ENCODE measurements at places on chromosomes 11 and 22. TPM values are rescaled to one million over a fixed set of nuclear protein-coding genes. Genes with fewer than 3 reads are reported as not detected.

GRCh38 chr11:35750315-35750714 is 87.7 kb downstream of the TRIM44 start:
- no peaks in the 10 kb centered on the region for H3K27me3 ChIP-seq
- H3K27ac ChIP-seq = no peak overlapping the region
- DNase-seq = no peak
- H3K4me3 ChIP-seq = no peak overlapping the region
- no peaks in the 10 kb centered on the region for H3K4me1 ChIP-seq
- no peaks in the 10 kb centered on the region for H3K36me3 ChIP-seq

- peaks cover 6% of the 10 kb centered on the region for H3K27me3 ChIP-seq
- H3K4me1 ChIP-seq = peaks cover 8% of the 10 kb centered on the region
- no peaks in the 10 kb centered on the region for H3K36me3 ChIP-seq
- H3K4me3 ChIP-seq = no peak overlapping the region
These were observed 13.5 kb downstream of the MS4A6A start for GRCh38 chr11:60169264-60169915.

DNA sequence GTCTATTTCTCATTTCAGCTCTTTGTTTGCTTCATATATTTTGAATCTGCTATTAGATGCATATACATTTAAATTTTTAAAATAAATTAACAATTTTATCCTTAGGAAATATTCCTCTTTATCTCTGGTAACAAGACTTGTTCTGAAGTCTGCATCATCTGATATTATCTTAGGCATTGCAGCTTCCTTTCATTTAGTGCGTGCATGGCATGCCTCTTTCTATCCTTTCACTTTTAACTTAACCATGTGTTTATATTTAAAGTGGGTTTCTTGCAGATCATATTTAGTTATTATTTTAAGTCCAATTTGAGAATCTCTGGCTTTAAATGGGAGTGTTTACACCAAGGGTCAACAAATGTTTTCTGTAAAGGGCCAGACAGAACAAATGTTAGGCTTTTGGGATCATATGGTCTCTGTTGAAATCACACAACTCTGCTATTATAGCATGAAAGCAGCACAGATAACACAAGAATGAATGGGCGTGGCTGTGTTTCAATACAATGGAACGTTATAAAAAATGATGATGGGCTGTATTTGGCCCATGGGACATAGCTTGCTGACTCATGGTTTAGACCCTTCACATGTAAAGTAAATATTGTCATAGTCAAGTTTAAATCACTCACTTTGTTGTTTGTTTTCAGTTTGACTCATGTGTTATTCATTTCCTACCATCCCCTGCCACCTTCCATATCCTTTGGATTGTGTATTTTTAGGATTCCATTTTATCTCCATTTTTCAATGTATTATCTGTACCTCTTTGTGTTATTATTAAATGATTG is 83.9 kb upstream of the SNX19 start:
- no peaks in the 10 kb centered on the region for H3K27me3 ChIP-seq
- H3K4me3 ChIP-seq = no peak overlapping the region
- DNase-seq = no peak

DNA sequence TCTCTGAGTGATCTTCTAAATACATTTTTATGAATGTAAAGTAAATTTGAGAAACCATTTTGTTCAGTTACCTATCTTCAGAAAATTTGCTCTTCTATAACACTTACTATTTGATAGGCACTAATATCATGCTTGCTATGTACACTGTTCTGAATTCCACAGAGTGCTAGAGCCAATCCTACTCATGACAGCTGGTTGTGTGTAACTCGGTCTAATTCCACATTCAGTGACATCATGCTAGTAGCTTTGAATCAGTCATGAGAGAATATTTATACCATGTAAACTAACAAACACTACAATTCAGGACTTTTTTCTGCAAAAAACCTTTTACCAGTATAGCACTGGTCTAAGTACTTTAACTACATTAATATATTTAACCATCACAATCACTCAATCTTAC is 902.9 kb downstream of the DLG2 start:
- H3K27me3 ChIP-seq = peaks cover 3% of the 10 kb centered on the region
- DNase-seq = no peak
- H3K27ac ChIP-seq = no peak overlapping the region
- no peaks in the 10 kb centered on the region for H3K4me1 ChIP-seq

DNA sequence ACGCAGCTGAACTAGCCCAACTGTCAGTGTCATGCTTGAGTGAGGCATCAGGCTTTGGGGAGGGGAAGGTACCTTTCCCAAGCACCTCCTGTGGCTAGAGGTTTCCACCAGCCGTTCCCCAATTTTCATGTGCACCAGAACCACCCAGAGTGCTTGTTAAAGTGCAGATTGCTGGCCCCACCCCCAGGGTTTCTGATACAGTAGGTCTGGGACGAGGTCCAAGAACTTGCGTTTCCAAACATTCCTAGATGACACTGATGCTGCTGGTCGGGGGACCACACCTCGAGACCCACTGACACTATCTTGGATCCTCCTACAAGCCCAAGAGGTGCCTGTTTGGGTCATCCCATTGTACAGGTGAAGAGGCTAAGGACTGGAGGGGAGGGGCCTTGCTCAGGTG is 59.8 kb downstream of the PDE2A start:
- no peak for DNase-seq
- H3K27ac ChIP-seq = peak overlapping the region; percentile 10
- H3K36me3 ChIP-seq = no peaks in the 10 kb centered on the region
- peaks cover 50% of the 10 kb centered on the region for H3K27me3 ChIP-seq

DNA sequence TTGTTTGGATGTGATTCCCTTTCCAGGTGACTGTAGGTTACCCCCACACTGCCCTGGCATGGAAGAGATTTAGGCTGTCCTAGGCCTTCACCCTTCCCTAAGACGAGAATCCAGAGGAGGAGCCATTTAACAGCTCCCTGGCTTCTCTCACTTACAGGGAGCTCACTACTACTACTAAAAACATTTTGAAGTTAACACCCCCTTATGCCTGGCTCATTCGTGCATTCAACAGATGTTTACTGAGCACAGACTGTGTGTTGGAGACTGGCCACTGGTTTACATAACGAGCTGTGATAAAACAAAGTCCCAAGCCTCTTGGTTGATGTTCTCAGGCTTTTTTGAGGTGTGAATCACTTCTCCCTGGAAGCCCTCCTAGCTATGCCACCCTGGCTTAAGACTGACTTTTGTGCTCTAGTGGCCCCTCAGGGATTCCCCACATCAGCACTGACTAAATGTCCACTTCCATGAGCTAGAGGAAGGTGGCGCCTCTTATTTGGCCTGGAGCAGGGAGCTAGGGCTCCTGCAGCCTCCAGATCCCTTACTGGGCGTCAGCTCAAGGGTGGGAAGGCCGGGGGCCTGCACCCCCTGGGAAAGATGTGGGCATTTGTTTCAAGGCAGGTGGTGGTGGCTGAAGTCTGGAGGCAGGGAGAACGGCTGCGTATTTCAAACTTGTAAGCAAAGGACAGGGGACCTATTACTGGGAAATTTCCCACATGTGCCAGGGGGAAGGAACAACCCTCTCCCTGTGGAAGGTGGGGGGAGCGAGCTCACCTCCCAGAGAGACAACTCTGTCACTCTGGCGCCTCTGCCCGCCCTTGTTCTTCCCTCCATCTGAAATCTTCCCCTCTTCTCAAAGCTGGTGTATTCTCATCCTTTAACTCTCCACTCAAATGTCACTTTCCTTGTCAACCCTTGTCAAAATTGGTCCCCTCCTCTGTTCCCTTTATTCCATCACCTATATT is 19.4 kb upstream of the MALAT1 start:
- no peak overlapping the region for H3K27ac ChIP-seq
- peaks cover 10% of the 10 kb centered on the region for H3K36me3 ChIP-seq
- no peak for DNase-seq
- H3K27me3 ChIP-seq = peaks cover 6% of the 10 kb centered on the region

GRCh38 chr11:13681446-13681845 is 13.0 kb downstream of the FAR1 start:
- H3K4me1 ChIP-seq = peaks cover 13% of the 10 kb centered on the region
- H3K27ac ChIP-seq = no peak overlapping the region
- no peaks in the 10 kb centered on the region for H3K27me3 ChIP-seq
- no peak for DNase-seq

DNA sequence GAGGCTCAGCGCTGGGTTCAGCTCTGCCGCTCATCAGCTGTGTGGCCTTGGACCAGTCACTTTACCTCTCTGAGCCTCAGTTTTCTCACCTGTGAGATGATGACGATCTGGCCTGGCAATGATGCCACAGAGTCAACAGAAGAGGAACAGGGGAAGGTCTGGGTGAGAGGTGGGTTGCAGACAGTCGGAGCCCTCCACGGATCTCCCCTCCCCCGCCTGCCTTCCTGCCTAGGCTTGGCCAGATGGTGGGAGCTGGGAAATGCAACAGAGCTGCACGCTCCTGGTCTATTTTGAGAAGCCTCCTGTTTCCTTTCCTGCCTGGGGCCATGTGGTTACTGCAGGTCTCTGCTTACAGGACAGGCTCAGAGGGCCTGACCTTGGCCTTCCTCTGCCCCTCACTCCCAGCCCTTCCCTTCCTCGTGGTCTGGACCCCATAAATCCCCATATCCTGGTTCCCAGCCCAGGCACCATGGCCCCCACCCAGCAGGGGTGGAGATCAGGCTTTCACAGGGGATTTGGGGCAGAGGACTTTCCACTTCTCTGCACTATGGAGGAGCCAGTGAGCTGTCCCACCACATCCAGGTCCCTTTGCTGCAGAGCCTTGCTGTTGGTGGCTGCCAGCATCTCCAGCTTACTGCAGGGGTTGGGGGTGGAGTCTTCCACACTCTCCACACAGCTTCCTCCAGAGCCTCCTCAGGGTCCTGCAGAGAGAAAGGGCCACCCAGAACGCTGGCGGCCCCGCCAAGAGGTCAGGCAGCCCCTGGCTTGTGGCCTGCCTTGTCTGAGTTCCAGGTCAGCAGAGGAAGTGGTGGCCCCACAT is 46.9 kb downstream of the C11orf96 start:
- H3K4me1 ChIP-seq = no peaks in the 10 kb centered on the region
- peaks cover 9% of the 10 kb centered on the region for H3K27me3 ChIP-seq
- H3K4me3 ChIP-seq = no peak overlapping the region
- no peak overlapping the region for H3K27ac ChIP-seq

DNA sequence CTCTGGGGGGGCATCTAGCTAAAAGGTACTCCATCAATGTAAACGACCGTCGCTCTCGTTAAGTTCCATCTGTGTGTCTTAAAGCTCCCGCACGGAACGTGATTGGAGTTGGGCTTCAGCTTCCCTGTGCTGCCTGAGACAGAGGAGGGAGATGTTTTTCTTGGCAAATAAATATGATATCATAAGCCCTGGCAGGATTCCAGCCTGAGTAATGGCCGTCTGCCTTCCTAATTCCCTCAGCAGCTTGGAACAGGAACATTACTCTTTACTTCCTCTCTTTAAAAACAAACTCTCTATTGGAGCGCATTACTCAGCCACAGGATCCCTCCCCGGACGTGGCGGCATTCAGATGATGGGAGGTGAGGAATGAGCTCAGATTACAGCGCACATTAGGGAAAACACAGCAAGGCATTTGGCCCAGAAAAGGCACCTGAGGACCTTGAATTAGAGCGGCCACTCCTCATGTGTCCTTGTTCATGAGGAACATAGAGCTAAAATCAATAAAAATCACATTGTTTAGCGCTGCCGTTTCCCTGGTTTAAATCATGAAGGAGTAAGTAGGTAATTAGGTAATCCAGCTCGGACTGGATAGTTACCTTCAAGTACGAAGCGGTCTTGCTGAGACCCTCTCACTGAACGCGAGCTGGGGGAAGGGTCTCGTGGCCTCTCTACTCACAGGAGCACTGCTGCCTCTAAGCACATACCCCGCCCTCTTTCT is 230.4 kb downstream of the ST3GAL4 start:
- no peak overlapping the region for H3K4me3 ChIP-seq
- no peaks in the 10 kb centered on the region for H3K4me1 ChIP-seq
- no peaks in the 10 kb centered on the region for H3K36me3 ChIP-seq
- no peak overlapping the region for H3K27ac ChIP-seq
- H3K27me3 ChIP-seq = no peaks in the 10 kb centered on the region

- no peak overlapping the region for H3K27ac ChIP-seq
- no peaks in the 10 kb centered on the region for H3K36me3 ChIP-seq
- H3K27me3 ChIP-seq = peaks cover 18% of the 10 kb centered on the region
- H3K4me3 ChIP-seq = no peak overlapping the region
- DNase-seq = no peak
These were observed 20.7 kb upstream of the HTR3A start for GRCh38 chr11:113954235-113954634.

DNA sequence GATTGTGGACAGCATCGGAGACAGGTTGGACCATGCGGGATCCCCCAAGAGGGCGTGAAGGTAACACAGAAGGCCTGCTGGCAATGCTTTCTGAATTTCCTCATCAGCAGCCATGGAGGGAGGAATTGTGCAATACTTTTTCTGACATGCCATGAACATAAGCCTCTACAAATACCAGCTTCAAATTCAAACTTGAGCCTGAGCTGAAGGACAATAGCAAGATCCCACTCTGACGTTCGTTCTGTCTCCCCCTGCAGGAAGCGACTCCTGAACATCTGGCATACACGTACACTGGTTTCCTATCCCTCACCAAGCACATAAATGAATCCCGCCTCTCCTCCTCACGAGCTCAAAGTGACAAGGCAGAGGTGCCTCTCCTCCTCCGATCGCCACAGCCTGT is 312.2 kb downstream of the BRD1 start:
- no peaks in the 10 kb centered on the region for H3K27me3 ChIP-seq
- DNase-seq = no peak

GRCh38 chr11:78797559-78797958 is 222.9 kb upstream of the NARS2 start:
- DNase-seq = no peak
- no peak overlapping the region for H3K27ac ChIP-seq
- H3K36me3 ChIP-seq = no peaks in the 10 kb centered on the region
- H3K4me3 ChIP-seq = no peak overlapping the region

DNA sequence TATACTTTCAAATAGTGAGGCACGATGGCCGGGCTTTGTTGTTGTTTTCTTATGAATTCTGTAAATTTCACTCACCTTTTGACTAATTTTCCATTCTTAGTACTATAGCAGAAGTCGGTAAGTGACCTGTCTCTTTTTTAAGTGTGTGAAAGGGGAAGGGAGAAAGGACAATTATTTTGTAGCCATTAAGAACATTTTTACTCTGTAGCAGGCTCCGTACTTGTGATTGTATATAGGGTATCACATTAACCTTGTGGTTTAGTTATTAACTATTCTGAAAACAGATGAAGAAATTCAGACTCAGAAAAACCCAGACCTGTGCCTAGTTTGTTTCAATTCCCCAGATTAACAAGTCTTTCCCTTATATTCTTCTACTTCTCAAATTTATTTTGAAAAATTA is 78.7 kb downstream of the CASP12 start:
- no peaks in the 10 kb centered on the region for H3K36me3 ChIP-seq
- H3K27me3 ChIP-seq = no peaks in the 10 kb centered on the region
- H3K4me3 ChIP-seq = no peak overlapping the region
- DNase-seq = no peak
- no peak overlapping the region for H3K27ac ChIP-seq
- H3K4me1 ChIP-seq = no peaks in the 10 kb centered on the region

- H3K4me3 ChIP-seq = no peak overlapping the region
- no peaks in the 10 kb centered on the region for H3K36me3 ChIP-seq
- H3K27me3 ChIP-seq = peaks cover 3% of the 10 kb centered on the region
These were observed 71.2 kb upstream of the TP53AIP1 start for GRCh38 chr11:129013737-129014475.

B3GAT3 gene
- 67.1 TPM for total RNA-seq

FOLR2 gene
- not detected for total RNA-seq

NCF4 gene
- total RNA-seq = 60.1 TPM

CRYBB1 gene
- 1.2 TPM for total RNA-seq
